ENCODE measurements at places on chromosomes 1 and 21.

DNA sequence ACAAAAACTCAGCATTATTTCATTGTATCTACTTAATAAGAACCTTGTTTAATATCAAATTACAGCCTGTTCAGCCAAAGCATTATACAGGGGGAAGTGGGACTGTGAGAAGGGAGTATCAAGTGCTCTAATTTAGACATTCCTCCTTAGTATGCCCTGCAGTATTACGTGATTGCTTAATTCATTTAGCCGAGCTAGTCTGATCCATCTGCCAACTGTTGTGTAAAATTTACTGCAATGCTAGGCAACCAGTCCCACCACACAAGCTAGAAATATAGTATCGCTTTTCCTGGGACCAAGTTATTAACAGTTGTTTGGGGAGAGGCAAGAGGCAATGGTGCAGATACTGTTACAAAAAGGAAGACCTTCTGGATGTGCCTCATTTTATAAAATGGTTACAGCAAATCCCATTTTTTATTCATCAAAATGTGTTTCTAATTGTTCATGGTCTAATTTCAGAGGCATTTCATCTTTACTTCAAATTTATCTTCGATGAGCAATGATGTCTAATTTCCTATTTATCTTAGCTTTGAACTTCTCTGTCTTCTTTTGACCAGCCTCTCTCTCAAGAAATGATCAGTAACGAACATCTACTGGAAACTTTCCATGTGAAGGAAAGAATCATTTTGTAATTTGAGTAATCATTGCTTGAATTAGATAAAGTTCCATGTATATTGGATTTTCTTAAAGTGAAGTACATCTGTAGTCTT lies 283.3 kb downstream of the DUSP10 start:
- DNase-seq = no peak

DNA sequence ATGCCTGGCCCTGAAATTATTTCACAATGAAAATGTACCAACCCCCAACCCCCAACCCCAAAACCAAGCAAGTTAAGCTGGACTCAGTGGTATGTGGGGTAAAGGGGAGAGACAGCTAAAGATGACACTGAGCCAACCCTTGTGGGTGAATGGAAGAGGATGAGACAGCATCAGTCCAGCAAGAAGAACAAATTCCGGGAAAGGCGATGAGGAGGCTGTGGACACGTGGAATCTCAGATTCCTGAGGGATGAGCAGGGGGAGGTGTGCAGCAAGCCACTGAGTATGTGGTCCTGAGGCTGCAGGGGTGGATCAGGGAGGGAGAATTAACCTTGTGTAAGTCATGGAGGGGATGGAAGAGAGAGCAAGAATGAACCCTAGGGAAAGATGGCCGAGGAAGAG lies 14.4 kb upstream of the ZNF362 start:
- no peak for DNase-seq

DNA sequence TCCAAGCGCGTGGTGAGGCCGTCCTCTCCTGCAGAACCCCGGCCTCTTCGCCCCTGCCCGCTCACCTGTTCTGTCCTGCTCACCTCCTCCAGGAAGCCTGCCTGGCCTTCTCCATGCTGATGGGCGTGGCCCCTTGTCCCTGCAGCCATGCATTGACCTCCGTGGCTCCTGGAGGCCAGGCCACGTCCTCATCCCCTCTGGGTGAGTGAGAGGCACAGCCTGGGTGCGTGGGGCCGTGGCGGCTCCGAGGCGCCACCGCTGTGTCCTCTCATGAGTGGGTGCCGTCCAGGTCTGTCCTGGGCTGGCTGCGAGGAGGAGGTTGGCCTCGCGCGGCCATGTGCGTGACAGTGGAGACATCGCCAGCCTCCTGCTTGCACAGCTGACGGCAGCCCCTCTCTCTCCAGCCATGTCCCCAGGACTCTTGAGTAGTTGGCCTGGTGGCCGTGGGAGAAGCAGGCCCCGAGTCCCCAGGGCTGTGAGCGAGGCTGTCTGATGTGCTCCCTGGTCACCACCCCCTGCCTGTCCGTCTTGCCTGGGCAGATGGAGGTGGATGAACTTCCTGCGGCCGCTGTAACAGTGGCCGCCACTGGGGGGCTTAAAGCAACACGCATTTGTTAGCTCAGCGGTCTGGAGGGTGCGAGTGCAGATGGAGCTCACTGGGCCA lies 58.1 kb downstream of the PRKCZ start:
- no peak for DNase-seq

DNA sequence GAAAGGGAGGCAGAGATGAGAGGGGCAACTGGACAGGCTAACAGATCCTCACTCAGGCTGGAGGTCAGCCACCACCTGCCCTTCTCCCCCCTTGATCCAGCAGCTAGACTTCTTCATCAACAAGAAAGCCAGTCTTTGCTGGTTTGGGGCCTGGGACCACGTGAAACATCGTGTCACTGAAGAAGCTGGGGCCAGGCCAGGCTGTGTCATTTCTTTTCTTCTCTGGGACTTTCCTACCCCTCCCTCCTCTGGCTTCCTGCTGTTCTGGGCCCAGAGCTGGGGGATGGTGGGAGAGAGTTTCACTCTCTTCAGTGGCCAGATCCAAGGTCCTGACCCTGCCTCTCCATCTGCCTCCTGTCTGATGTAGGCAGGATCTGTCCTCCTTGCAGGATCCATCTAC lies 18.1 kb upstream of the SLC26A9 start:
- no peak for DNase-seq

DNA sequence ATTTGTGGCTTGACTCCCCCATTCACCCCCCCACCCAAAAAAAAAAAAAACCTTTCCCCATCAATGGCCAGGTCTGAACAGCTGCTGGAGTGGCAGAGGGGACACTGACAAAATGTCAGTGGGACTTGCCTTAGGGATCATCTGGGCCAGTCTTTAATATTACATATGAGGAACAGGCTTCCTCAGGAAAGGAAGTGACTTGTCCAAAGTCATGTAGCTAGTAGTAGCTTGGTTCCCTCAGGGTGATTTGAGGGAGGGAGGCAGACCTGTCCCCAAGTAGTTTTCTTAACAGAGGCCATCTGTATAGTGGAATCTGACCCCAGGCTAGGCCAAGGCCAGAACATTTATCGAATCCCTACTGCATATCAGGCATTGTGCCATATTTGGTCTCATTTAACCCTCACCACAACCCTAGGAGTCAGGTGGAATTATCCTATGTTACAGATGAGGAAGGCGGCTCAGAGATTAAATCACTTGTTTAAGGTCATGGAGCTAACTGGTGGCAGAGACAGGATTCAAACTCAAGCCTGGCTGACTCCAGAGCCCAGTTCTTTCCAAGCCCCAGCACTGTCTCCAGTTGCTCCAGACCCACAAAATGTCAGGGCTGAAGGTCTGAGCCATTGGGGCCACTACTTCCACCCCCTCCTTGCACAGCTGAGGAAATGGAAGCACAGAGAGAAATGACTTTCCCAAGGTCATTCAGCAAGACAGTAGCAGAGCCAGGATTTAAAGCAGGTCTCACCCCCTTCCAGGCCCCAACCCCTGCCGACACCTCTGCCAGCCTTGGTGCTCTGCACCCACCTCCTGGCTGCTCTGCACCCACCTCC lies 10.4 kb downstream of the ZBTB7B start:
- DNase-seq = no peak

- no peak for DNase-seq
Observed at GRCh38 chr1:176656257-176656995, 193.5 kb downstream of the PAPPA2 start.

- DNase-seq = peak; percentile 52
Observed at GRCh38 chr1:226870401-226871279, at the start of gene PSEN2. PSEN2 (plus strand) TSS chr1:226870616; CDS start chr1:226881908, 11,292 bp downstream.

DNA sequence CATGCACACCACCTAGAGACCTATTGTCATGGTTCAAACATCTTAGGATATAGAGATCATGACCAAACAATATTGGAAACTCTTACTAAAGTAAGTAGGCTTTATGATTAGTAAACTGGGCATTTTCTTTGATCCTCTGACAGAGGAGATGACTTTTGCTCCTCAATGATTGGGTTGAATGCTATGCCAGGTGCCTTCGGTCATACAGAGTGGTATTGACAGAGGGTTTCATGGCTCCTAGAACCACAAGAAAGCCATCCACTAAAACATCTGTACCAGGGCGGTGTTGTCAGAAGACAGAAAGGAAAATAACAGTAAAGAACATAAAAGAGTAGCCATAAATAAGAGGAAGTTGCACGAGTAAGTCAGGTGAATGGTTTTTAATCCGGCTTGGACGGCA lies 20.8 kb upstream of the SAMSN1 start:
- no peak for DNase-seq

GRCh38 chr1:79161077-79161476 lies 154.5 kb upstream of the ADGRL4 start:
- DNase-seq = no peak

GRCh38 chr21:26120828-26121227 lies 49.7 kb downstream of the APP start:
- no peak for DNase-seq

GRCh38 chr1:115668579-115668978 lies 26.8 kb downstream of the VANGL1 start:
- no peak for DNase-seq

DNA sequence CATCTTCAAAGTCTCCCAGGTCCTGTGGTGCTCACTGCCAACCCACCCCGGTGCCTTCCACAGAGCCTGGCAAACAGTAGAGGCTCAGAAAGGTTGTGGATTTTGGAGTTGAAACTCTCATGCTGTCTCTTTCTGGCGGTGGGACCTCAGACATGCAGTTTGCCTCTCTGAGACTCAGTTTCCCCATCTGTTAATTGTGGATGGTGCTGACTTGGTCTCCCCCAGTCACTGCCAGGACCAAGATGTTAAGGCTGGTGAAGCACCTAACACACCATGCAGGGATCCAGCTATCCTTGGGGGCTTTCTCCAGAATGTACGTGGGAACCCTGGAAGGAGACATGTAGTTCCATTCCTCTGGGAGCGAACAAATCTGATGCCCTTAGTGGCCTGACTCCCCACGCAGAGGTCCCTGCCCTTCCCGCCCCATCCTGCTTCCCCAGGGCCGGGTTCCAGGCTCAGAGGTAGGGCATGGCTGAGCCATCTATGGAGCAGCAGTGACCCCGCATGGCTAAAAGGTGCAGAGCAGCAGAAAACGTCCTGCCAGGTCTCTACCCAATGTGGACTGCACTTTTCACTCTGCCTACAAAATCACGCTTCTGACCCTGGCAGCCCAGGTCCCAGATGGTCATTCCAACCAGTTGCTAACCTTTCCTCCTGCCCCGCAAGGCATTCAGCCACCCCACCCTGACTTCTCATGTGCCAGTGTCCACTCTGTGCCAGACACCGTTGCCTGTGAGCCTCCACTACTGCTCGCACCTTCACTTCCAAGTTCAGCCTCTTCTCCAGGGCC lies 9.2 kb upstream of the TTC22 start:
- peak; percentile 75 for DNase-seq

DNA sequence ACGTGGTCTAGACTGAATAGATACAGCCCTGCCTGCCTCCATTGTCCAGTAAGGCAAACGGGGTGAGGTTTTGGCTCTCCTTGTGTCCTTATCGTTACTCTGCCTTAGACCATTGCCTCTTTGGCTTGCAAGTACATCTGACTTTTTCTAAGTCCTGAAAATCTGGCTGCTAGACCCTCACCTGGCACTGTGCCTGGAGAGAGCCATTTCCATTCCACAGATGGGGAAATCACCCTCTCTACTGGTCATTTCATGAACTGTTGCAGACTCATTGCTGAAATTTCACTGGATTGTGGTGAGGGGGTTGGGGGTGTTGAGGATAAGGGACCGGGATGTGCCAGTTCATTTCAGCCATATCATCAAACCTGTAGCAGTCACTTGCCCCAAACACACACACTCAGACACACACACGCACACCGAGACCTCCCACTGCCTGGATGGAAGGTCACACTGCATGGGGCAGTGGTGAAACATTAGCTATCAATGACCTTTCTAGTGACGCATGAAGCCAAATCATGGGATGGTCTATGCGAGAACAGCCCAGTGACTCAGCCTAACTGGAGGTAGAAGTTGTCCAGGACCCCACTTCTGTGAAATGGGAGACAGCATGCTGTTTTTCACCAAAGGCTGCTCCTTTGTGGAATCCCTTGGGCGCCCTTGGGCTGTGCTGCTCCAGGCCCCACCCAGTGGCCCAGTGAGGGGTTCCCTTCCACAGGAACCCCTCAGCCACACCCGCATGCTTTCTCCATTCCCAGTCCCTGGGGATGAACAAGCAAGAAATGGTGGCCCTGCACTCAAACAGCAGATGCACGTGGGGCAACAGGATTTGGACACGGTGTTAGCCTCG lies 34.9 kb upstream of the VASH2 start:
- DNase-seq = no peak

GRCh38 chr1:209620487-209620884 lies 31.7 kb downstream of the LAMB3 start:
- DNase-seq = no peak

DNA sequence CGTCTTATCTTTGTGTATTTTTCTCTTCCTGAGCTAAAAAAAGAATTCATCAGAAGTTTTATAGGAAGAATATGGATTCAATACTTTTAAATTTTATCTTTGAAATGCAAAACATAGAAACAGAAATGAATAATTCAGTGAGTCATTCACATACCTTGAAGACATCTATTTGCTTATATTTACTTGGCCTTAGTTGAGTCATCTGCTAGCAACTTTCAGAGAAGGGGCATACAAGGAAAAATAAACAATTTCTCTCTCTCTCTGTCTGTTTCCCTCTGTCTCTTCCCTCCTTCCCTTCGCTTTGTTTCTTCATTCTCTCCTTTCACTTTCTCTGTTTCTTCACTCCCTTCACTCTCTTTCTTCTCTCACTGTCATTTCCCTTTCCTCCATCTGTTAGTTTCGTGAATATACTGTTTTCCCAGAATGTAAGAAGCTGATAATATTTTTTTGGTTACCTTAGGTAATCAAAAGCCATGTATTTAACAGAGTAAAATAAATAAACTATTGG lies 477.2 kb downstream of the BRINP3 start:
- DNase-seq = no peak

DNA sequence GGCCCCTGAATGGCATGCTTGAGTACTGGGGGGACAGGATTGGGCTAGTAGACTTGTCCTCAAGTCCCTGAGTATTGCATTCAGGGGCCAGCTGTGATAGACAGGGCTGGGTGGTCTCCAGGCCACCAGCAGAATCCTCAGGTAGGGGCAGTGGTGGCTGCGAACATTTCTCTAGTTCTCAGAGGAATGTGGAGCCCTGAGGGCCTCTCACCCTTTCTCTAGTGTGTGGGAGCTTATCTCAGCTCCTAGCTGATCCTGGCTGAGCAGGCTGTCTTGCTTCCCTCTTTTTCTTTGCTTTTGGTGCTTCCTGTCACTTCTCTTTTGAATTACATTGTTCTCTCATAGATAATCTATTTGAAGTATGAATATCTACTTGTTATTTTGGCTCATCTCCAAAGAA lies 30.0 kb upstream of the PM20D1 start:
- no peak for DNase-seq

GRCh38 chr1:167082511-167083027 lies 7.6 kb downstream of the GPA33 start:
- no peak for DNase-seq

DNA sequence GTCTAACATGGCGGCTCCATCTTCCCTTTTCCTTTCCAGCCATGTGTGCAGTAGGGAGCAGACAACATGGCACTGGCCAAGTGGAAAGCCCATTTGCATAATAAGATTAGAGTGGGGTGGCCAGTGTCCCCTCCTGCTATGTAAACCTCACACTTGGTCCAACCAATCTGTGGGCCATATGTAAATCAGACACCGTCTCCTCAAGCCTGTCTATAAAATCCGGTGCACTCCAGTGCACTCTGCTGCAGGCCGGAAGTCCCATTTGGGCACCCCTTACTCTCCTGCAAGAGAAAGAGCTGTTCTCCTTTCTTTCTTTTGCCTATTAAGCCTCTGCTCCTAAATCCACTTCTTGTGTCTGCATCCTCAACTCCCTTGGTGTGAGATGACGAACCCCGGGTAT lies 44.1 kb downstream of the OLFML3 start:
- no peak for DNase-seq
